ENCODE measurements at places on chromosomes 1 and 21.

DNA sequence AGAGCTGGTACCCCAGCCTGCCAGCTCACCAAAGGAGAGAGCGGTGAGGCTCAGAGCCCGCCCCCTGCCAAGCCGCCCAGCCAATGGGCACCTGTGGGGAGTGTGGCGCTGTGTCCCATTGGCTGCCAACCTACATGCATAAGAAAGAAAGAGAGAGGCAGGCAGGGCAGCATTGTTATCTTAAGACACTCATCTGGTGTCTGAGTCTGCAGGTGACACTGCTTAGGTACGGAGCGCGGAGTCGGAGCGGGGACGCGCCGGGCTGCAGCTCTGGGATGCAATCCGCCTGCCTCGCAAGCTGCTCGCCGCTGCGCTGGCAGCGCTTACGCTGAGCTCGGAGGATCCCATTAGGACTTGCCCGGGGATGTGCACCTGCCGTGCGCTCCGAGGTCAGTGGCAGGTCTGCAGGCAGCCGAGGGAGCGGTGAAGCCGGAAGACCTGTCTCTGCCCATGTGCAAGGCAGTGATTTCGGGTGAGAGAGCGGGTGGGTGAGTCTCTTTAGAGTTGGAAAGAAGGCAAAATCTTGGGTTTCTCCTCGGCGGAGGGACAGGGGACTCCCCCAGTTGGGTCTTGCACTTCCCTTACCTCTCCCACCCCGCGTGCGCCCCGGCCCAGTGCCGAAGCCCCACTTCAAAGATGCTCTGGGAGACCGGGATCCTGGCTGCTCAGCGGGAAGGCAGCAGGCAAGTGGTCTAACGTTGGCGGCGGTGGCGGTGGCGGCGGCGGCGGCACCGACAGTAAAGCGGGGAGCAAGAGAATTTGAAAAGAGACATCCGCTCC lies at the start of gene BRINP2:
Gene BRINP2, plus strand, starts transcription at position 203 of the 780 bp plus-strand sequence. CDS start 58,919 bp downstream, outside the sequence.
- DNase-seq = peak; percentile 77

- DNase-seq = no peak
Observed at GRCh38 chr1:76824106-76824505, 43.2 kb upstream of the ST6GALNAC5 start.

- DNase-seq = no peak
Observed at GRCh38 chr1:86858524-86859261, 55.2 kb downstream of the SELENOF start.

DNA sequence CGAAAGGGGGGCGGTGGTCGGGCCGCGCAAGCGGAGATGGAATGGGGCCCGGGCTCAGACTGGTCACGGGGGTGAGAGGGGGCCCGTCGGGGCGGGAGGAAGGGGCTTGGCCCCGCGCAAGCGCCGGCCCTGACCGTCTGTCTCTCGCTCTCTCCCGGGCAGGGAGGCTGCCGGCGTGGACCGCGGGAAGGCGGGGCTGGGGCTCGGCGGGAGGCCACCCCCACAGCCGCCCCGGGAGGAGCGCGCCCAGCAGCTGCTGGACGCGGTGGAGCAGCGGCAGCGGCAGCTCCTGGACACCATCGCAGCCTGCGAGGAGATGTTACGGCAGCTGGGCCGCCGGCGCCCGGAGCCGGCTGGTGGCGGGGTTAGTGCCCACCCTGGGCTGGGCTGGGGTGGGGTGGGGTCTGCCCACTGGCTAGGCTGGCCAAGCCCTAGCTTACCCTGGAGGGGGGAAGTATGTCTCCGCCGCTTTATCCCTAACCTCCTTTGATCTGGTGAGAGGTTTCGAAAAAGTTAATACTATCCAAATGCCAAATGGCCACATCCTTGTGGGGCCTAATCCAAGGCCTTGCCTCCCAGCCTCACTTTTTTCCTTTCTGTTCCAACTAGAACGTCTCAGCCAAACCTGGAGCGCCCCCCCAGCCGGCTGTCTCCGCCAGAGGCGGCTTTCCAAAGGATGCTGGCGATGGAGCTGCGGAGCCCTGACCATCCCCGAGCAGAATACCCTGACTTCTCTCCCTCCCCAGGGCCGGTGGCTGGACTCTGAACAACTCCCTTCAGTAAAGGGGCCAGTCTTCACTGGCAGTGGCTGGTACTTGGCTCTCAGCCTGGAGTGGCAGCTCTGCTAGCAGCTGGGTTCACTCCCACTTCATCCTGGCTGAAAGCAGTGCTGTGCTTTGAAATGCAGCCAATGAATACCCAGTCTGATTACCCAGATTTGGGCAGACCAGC lies 636 bp upstream of the YRDC start:
- peak; percentile 94 for DNase-seq

DNA sequence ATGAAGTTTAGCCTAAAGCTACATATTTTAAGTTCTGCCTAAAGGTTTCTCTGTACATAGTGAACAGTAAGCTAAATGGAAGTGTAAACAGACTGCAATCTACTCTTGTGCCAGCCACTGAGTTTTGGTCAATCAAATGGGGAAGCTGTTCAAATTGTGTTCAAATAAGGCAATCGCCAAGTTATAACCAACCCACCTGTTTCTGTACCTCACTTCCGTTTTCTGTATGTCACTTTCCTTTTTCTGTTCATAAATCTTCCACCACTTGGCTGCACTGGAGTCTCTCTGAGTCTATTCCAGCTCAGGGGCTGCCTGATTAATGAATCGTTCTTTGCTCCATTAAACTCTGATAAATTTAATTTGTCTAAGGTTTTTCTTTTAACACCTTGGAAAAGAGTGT lies 10.8 kb upstream of the THEM4 start:
- no peak for DNase-seq

DNA sequence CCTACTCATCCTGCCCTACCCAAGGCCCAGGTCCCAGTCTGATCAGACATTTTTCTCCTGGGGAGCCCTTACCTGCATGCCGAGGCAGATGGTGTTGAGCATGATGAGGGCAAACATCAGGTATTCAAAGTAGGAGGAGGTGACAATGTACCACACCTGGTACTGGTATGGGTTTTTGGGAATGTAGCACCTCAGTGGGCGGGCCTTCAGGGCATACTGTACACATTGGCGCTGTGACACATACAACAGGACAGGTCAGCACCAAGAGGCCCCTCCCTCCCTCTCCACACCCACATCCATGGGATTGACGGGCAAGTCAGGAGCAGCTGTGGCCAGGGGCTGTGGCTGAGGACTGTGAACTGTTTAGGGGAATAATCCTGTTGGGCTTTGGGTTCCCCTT lies 37.1 kb upstream of the KIF21B start:
- DNase-seq = no peak

All from amygdala (tissue), 56 donors.